Stimulated activated CD8-positive, alpha-beta memory T cell treated with anti-CD3 and anti-CD28 coated beads, Interleukin-7, amount 100 ng/mL, for 48 hours (primary cell): ENCODE measurements at places on chromosomes 4 and X.

DNA sequence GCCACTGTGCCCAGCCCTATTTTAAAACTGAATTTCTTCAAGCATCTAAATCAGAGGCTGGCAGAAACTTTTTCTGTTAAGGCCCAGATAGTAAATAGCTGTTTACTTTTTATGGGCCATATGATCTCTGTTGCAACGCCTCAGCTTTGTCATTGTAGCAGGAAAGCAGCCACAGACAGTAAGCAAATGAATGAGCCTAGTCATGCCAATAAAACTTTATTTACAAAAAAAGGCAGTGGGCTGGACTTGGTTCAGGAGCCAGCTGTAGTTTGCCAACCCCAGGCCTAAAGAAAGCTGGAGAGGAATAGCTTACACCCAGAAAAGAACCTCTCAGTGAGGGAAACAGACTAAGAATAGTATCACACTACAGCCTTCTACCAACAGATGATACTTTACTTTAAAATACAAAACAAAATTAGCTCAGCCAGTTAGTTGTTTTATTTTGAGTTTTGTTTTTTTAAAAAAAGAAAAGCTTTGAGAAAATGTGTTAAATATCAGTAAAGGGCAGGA is 25.5 kb downstream of the CHST7 start:
- no peak for DNase-seq

DNA sequence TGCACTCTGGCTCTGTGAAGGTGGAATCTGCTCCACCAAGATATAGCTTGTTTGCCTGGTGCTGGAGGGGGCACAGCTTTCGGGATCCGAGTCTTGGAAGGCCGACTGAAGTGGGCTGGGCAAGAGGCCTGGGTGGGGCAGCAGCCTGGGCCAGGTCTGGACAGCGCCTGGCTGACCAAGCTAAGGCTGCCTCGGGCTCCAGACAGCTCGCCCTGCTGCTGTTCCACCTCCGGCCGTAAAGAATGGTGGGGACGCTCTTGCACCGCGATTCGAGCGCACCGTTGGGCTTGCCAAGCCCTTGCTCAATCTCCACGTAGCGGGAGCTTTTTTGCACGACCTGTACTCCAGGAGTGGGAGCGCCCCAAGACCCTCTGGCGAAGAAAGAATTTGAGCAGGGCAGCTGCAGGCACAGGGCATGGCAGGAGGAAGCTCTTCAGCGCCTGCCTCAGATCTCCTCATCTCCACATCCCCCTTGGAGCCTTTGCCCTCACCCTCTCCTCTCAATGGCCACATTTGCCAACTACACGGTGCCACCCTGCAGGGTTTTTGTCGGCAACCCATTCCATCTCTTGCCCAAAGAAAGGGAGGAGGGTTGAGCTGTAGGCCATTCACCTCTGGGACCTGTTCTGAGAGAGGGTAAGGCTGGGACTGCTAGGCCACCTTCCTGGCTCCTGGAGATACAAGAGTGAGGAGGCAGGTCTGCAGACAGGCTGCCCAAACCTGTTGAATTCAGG is 18.9 kb downstream of the CNGA2 start:
- DNase-seq: no peak

DNA sequence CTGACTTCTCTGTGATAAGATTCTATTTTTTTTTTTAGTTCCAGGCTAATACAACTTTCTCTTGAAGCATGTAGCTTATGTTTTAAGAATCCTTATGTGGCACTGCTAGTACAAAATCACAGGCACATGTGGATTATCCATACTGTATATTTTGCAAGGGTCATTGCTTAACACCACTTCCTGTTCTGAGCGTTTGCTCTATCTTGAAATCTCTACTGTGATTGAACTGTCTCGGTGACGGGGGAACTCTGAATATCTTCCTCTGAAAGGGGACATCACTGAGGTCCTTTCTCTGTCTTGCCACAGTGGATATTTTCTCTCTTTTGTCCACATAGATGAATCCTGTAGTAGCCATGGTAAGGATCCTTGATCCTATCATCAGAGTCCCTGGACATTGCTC is 2.1 kb upstream of the WFS1 start:
- DNase-seq: no peak

- DNase-seq: no peak
Observed at GRCh38 chrX:101419489-101419888, 11.5 kb downstream of the HNRNPH2 start.
